ENCODE measurements at places on chromosomes 2 and 18. TPM values are rescaled to one million over a fixed set of nuclear protein-coding genes. Genes with fewer than 3 reads are reported as not detected.

DNA sequence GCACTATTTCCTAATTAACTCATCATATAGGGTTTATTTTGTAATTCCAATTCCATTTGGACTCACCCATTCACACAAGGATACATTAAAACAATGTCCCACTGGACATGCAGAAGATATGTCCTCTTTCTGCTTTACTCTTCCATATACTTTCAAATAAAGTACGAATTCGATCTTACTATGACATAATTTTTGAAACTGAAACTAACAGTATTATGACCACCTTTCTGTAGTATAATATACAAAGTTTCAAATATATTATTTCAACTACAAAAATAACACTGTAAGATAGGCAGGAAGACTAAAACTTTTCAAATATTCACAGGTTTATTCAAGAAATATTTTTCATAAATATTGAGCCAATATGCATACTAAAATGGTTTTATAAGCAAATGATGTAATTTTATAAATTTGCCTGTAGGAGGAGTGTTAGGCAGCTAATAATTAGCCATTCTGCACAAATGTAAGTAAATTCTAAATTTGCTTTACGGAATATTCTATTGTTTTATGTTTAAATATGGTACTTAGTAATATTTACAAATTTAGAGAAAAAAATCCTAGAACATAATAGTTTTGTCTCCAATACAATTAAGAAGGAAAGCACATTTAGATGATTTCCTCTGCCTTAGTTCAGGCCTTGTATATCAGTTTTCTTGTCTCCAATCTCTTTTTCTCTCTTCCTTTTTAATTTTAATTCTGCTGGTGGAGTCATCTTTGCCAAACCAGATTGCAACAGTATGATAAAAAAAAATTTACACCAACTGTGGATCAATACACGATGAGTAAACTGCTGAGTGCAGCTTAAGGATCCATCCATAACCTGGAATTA is 85.9 kb downstream of the CERKL start:
- DNase-seq = no peak

DNA sequence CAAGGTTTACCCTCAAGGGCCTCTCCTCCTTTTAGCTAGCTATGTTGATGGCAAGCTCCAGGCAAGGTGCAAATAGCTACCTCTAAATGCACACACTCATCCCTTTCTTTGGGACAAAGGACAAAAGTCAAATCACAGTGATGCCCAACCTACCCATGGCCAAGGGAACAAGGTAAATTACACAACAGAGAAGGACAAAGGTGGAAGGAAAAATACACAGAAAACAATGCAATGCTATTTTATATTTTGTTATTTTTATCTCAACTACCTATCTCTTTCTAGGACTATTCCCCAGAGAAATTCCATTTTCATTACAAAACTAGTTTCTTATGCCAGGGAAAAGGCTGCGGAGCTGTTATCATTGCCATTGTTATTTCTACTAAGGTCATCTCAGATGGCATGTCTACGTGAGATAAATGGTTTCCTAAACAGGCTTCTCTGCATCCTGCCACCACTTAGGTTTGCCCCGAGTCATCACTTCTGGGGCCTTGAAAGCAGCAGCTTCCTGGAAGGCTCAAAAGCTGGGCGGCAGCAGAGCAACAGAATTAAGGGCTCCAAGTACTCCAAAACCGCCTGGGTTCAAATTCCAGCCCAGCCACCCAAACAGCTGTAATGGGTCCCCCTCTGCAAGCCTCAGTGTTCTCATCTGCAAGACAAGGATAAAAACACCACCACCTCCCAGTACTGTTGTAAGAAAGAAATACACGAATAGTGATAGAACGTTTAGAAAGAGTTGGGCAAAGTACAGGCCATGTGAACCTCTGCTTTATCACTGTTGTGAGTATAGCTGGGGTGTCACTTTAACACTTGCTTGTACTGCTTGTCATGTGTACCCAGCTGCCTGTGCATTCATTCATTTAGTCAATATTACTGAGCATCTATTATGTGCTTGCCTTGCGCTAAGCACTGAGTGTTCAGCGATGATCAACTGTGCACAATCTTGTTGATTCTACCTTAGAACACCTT is 20.9 kb downstream of the BCL2 start:
- DNase-seq = peak; percentile 73

GRCh38 chr18:70643812-70644211 is 355.0 kb downstream of the SOCS6 start:
- DNase-seq = no peak

DNA sequence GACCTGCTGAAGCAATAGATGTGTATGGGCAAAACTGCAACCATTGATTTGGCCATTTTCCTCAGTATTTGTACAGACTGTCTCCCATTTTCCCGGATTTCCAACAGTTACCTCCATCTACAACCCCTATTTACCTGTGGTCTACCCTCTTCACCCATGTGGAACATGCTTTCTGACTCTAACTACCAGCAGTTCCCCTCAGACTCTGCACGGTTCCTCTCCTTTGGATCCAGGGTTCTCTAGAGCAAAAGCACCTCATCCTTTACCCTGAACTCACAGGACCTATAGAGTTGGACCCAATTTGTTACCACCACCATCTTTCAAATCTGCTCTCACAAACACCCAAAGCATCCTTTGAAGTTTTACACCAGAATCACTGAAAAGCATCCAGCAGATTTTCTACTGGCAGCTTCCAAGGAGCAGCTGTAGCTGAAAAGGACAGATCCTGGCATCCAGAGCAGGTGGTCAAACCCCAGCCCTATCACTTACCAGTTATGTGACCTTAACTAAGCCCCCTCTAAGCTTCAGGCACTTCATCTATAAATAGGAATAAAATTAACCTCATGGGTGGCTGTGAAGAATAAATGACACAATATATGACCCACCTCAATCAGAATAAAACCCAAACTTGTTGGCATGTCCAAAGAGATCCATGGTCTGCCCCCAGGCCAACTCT is 15.3 kb downstream of the CYTIP start:
- no peak for DNase-seq

- DNase-seq = no peak
Measured at GRCh38 chr2:120495586-120495985, 149.7 kb downstream of the INHBB start.

GRCh38 chr2:113791697-113792590 is 35.5 kb upstream of the SLC35F5 start:
- no peak for DNase-seq

- no peak for DNase-seq
Measured at GRCh38 chr18:12656605-12656937, 1.3 kb downstream of the SPIRE1 start.

DNA sequence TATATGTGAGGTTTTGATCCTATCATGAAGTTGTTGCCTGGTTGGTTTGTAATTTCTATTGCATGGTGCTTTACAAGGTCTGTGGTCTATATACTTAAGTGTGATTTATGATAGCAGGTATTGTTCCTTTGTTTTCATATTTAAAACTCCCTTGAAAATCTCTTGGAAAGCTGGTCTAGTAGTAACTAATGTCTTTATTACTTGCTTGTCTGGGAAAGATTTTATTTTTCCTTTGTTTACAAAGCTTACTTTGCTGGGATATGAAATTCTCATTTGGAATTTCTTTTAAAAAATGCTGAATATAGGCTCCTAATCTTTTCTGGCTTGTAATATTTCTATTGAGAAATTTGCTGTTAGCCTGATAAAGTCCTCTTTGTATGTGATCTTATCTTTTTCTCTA is 862.9 kb upstream of the NXPH2 start:
- DNase-seq = no peak

GRCh38 chr2:220120041-220120440 is 492.6 kb downstream of the SLC4A3 start:
- DNase-seq = no peak

- DNase-seq = no peak
Measured at GRCh38 chr2:213220967-213221603, 63.2 kb upstream of the SPAG16 start.

GRCh38 chr18:36593001-36593400 is 235.8 kb downstream of the TPGS2 start:
- DNase-seq = no peak

DNA sequence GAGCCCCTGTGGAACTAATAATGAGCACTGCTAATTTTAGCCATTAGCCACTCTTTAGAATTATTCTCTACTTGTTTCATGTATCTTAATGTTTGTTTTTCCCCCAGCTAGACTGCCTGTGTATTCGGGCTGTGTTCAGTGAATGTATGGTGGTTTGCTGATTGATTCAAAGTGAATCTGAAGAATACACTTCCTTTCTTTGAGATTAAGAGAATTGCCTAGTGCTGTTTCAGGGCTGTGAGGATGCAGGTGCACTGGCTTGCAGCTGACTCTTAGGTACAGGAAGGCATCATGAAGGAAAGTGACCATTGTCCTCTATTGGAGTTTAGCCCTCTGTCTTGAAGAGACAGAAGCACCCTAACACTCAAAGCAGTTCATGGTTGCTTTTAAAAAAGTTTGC is 138.7 kb downstream of the CERS6 start:
- no peak for DNase-seq

GRCh38 chr2:113275556-113276215 is 3.0 kb downstream of the PAX8 start:
- no peak for DNase-seq

SCN9A gene
- 0.14 TPM for total RNA-seq

SPHKAP gene
- not detected for total RNA-seq

IGFBP5 gene
- not detected for total RNA-seq

CD207 gene
- not detected for total RNA-seq

ANKRD30BL gene
- not detected for total RNA-seq

CD8B gene
- 1.1 TPM for total RNA-seq

BBS5 gene
- 2.1 TPM for total RNA-seq
